ENCODE measurements at places on chromosomes 4 and X.

GRCh38 chrX:94162971-94163370 lies 489.0 kb downstream of the FAM133A start:
- no peak for DNase-seq

DNA sequence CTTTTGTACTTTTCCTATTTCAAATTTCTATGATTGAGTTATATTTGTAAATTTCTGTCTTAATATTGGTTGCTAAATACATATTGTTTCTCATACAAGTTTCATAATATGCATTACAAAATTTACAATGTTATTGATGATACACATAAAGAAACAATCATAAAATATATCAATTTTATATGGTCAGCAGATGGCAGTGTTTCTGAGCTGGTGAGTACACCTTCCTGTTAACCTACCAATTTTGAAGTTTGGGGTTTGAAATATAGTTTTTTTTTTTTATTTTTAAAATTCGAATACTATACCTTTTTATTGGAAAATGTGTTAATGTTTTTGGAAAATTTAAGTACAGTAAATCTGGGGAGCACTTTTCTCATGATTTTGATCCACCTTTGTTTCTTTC lies 1953.1 kb upstream of the ADGRL3 start:
- DNase-seq = no peak

GRCh38 chr4:115229873-115230272 lies 116.5 kb upstream of the NDST4 start:
- no peak for DNase-seq

DNA sequence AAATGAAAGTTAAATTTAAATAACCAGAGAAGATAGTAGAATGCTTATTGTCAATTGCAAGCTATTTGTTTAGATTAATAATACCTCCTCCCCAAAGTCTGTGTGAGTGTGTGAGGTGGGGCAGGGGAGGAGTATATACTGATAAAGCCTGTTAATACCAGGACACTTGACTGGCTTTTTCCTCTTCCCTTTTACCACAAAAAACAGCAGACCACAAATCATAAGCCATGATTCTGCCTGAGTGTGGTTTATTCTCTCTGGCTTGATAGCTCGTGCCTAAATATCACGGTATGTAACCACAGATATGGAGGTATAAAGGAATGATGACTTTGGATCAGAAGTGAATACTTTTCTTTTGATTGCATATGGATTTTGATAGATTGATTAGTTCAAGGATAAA lies 21.9 kb upstream of the SCRG1 start:
- no peak for DNase-seq

DNA sequence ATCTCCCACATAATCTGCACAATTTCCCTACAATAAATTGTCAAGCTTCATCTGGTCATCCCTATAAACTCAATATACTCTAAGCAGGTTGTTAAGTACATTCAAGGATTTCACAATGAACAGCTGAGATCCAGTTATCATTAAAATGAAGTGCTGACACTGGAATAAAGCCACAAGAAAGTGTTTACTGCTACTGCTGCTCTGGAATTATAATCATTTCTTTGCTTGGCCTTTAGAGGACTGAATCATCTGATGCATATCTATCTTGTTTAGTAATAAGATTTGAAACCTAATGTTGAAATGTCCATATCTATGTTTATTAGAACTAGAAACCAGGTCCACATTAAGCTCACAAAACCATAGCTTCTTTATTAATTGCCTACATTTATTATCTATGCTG lies 338.6 kb upstream of the ZFP42 start:
- DNase-seq = no peak

- DNase-seq = no peak
Observed at GRCh38 chr4:58739275-58739674, 1629.1 kb upstream of the IGFBP7 start.

DNA sequence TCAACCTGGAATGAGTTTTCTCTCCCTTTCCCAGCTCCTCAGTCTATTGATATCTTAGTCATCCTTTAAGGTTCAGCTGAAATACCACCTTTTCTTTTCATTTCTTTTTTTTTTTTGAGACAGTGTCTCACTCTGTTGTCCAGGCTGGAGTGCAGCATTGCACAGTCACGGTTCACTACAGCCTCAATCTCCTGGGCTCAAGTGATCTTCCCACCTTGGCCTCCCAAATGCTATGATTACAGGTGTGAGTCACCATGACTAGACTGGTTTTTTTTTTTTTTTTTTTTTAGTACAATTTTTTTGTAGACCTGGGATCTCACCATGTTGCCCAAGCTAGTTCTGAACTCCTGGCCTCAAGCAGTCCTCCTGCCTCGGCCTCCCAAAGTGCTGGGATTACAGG lies 28.9 kb downstream of the AFF1 start:
- DNase-seq = no peak

- DNase-seq = no peak
Observed at GRCh38 chr4:158762553-158762952, 6.3 kb upstream of the FNIP2 start.

DNA sequence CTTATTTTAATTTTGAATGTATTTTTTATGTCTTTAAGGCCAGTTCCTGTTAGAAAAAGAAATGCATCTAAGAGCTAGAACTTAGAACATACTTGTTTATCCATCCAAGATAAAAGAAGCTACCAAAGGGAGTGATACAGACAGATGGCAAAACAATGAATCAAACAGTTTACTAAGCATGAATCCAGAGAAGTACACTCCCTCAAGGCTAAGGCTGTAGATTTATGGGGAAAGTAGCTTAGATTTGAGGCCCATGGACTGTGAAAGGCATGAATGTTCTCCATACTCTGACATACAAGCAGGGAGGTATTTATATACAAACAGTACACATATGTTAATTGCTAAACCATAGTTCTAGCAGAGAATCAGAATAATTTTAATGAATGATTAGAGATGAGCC lies 255.3 kb upstream of the NRK start:
- no peak for DNase-seq

- no peak for DNase-seq
Observed at GRCh38 chrX:12986164-12986779, 11.4 kb downstream of the TMSB4X start.

GRCh38 chrX:142233400-142233799 lies 28.3 kb upstream of the MAGEC2 start:
- DNase-seq = no peak

GRCh38 chr4:162201673-162202072 lies 37.9 kb upstream of the FSTL5 start:
- DNase-seq = no peak

GRCh38 chr4:187158003-187158402 lies 434.3 kb upstream of the FAT1 start:
- no peak for DNase-seq

GRCh38 chrX:66164470-66164869 lies 423 bp downstream of the HEPH start:
- DNase-seq = no peak

- DNase-seq = no peak
Observed at GRCh38 chr4:140109737-140110136, 44.2 kb downstream of the MAML3 start.

- no peak for DNase-seq
Observed at GRCh38 chrX:150257353-150258175, 105.6 kb upstream of the MAMLD1 start.

Data from omental fat pad (tissue), 4 donors.